ENCODE measurements at places on chromosomes 11 and 22.

DNA sequence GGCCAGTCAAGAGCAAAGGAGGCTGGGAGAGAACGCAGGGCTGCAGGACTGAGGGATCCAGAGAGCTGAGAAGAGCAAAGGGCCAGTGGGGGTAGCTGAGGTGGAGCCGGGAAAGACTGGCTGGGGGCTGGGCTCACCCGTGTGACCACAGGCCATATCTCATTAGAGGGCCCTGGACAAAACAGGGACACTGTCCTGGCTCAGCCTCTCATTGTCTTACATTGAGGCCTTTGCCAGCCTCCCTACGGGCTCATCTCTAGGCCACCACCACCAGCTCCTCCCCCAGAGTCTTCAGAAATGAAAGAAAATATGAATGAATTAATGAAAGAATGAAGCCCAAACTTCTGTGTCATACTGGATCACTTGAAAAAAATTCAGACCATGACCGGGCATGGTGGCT, 9.2 kb downstream of the RAB36 start:
- DNase-seq = no peak

DNA sequence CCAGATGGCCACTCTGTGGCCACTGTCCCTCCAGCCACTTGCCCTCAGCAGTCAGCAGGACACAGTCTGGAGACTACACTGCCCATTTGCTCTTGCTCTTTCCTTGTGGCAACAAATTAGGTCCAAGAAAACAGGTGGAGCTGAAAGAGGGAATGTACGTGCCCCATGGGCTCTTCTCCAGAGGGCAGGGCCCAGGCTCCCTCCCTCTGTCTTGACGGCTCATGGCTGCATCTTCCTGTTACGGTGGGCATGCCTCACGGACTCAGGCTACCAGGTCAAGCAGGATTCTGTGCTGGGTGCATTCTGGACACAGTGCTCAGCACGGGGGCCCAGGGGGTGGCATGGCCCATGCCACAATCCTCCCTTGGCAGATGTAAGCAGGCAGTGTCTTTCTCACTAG, 71.3 kb downstream of the MED15 start:
- no peak for DNase-seq

GRCh38 chr11:61095021-61095420, 7.3 kb upstream of the CD5 start:
- DNase-seq = peak; percentile 44

- no peak for DNase-seq
Observed at GRCh38 chr11:1510928-1511327, 24.3 kb upstream of the MOB2 start.

DNA sequence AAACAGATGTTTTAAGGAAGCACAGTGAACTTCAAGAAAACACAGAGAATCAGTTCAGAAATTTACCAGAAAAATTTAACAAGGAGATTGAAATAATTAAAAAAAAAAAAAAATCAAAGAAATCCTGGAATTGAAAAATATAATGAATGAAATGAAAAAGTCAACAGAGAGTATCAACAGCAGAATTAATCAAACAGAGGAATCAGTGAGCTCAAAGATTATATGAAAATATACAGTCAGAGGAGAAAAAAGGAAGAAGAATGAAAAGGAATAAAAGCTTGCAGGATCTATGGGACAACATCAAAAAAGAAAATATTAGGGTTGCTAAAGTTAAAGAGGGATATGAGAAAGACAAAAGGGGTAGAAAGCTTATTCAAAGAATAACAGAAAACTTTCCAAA, 82.3 kb downstream of the XRRA1 start:
- no peak for DNase-seq

GRCh38 chr11:78261367-78261766, 72.6 kb downstream of the USP35 start:
- no peak for DNase-seq

DNA sequence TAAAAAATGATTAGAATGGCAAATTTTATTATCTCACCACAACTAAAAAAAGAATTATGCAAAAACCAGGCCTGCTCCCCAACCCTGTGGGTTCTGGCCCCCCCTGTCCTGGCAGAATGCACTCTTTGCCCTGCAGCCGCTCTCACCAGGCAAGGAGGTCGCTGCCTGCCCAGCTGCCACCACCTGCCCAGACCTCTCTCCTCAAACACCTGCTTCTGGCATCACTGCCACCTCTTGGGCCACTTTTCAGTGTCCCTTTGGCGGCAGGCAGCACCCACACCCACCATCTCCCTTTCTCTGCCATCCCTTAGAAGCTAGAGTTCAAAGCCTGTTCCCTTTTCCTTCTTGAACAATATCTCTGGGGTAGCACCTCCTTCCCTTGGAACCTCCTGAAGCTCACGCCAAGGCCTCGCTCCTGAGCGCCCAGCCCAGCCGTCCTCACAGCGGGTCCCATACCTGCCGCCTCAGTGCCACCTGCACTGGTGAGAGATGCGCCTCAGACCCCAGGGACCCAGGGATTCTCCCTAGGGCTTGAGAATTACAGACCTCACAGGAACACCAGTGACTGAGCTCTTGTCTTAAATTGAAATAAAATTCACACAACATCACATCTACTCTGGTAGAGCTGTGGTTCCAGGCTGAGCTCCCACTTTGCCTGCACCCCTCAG, 44.6 kb downstream of the SGSM3 start:
- no peak for DNase-seq

GRCh38 chr11:20631519-20632168, 32.2 kb downstream of the SLC6A5 start:
- no peak for DNase-seq

DNA sequence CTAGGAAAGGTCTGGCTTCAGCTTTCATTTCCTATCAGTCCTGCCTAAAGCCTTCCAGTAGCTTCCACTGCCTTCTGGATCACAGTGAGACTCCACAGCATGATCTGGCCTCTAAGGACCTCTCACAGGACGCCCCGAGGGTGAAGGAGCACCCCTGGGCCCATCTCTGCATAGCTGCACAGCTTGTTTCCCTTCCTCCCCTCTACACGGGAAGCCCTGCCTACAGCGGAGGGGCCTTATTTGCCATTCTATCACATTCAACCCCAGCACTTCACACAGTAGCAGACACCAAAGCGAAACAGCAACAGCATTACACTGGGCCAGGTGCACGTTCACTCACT, 162.3 kb upstream of the GRK3 start:
- DNase-seq = no peak

DNA sequence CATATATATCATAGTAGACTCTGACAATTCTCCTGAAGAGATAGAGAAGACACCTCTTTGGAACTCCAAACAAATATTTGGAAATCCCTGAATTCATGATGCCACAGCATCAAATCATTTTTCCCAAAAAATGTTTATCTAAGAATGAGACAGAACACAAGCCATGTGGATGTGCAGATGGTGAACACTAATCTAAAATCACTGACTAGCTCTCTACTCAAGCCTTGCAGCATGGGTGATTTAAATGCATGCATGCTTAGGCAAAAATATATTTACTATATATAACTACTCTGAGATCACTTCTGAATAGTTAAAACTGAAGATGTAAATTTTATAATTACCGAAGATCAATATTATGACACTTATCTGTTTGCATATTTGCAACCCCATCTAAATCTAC, 289.9 kb downstream of the GUCY1A2 start:
- no peak for DNase-seq

GRCh38 chr11:3736816-3737215, 60.5 kb downstream of the NUP98 start:
- no peak for DNase-seq

All from inflammatory macrophage treated with lipopolysaccharide for 4 hours (primary cell).